ENCODE measurements at places on chromosomes 6 and 20.

DNA sequence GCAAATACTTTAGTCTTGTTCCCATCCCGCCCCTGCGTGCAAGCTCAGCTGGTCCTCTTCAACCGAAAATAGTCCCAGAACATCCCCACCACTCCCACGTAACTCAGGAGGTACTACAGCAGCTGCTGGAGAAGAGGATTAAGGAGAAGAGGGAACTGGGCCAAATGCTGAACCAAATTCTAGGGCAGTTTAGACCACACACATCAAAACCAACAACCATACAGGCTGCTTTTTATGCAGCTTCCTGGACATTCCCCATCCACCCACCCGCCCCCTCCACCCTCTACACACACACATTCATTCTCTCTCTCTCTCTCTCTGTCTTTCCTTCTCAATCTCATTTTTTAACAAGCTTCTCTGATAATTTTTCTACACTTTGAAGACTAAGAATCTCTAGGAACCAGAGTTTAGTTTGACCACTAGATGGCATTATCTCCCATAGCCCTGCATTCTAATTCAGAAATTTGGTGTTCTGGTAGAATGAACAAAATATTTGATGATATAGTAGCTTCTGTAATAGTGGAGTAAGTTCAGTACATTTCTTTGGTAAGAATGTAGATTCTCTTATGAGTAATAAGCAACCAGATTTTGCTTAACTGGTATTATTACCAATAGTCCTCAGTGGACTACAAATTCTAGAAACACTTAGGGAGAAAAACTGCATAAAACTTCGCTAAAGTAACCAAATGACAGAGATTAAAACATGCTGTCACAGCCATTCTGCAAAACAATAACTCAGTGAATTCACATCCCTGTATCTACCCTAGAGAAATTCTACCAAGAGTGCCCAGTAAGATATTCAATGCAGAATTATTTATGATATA, 52.1 kb upstream of the BEND6 start:
- DNase-seq: no peak

DNA sequence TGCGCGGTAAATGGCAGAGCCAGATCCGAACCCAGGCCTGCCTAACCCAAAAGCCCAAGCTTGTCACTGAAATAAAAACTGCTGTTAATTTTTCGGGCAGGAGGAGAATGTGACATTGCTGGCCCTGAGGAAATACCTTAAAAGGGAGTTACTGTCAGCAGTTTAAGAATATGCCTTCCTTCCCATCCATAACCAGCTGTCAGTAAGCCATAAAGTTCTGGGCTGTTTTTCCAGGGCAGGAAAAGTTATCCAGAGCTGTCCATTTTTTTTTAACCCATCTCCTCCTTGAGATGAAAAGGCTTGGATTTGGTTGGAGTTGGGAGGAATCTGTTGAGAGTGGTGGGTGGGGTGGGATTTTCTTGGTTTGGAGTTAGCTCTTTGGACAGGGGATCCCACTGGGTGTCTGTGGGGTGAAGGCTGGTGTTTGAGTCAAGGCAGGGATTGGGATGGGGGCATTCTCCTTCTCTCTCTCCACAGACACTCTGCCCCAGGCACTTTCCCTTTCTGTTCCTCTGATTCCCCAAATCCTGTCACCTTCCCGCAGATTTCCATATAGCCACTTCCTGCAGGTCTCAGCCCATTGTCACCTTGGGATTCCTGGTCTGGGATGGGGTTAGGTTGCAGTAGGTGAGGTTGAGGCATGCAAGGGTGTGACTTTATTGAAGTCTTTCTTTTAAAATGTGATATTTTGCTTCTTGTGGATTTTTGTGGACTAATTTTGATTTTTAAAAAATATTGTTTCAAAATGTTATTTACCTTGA, 4.3 kb upstream of the KCNG1 start:
- DNase-seq: no peak

GRCh38 chr6:65799389-65799788, 92.4 kb upstream of the EYS start:
- DNase-seq: no peak

GRCh38 chr20:11143481-11143880, 469.7 kb upstream of the JAG1 start:
- no peak for DNase-seq

- DNase-seq: no peak
Observed at GRCh38 chr6:154839546-154839945, 106.3 kb downstream of the SCAF8 start.

GRCh38 chr6:8551993-8552392, 116.6 kb upstream of the SLC35B3 start:
- DNase-seq: no peak

GRCh38 chr20:12264711-12265110, 347.0 kb downstream of the BTBD3 start:
- no peak for DNase-seq

DNA sequence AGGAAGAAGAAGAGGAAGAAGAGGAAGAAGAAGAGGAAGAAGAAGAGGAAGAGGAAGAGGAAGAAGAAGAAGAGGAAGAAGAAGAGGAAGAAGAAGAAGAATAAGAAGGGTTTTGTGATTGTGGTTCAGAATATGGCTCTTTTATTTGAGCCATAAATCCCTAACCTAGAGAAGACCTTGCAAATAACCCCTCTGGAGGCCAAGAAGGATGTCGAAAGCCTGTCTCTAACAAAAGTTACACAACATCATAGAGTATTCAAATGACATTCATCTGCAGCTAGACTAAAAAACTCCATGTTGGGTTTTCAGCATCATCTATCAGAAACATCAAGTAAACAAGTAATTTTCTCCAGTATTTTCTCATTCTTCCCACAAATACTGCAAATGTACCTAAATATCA, 100.9 kb downstream of the RNASET2 start:
- no peak for DNase-seq

Data from T-helper 1 cell (primary cell).